ENCODE measurements at places on chromosomes 1 and 21. TPM values are rescaled to one million over a fixed set of nuclear protein-coding genes. Genes with fewer than 3 reads are reported as not detected.

Gene LAX1
- polyA plus RNA-seq, result 0.10 TPM

Gene WLS
- polyA plus RNA-seq, result 170 TPM

Gene USP48
- polyA plus RNA-seq, result 71.7 TPM

Gene SFN
- polyA plus RNA-seq, result 0.58 TPM

GRCh38 chr1:53654216-53655210 lies 84.5 kb downstream of the GLIS1 start:
- DNase-seq, result no peak

- DNase-seq, result no peak
Observed at GRCh38 chr1:55682198-55682597, 467.0 kb upstream of the USP24 start.

GRCh38 chr1:215749414-215749813 lies 182.3 kb downstream of the KCTD3 start:
- no peak for DNase-seq

- no peak for DNase-seq
Observed at GRCh38 chr1:33455539-33456501, 16.6 kb upstream of the ZSCAN20 start.

DNA sequence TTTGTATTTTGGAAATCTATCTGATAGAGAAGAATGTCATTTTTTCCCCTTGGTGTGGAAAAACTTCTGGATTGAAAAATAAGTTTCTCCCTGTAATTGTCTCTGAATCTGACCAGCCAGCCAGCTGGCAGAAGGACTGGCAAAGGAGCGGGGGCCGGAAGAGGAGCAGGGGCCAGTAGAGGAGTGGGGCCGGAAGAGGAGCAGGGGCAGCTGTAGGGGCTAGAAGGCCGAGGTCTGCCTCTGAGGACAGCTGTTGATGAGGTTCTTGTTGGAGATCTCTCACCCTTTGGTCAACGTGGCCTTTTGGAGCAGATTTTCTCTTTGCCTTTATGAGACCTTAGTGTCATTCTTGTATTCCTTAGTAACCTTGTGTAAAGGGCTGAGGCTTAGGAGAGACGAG lies 121.8 kb downstream of the GALNT2 start:
- DNase-seq, result no peak

DNA sequence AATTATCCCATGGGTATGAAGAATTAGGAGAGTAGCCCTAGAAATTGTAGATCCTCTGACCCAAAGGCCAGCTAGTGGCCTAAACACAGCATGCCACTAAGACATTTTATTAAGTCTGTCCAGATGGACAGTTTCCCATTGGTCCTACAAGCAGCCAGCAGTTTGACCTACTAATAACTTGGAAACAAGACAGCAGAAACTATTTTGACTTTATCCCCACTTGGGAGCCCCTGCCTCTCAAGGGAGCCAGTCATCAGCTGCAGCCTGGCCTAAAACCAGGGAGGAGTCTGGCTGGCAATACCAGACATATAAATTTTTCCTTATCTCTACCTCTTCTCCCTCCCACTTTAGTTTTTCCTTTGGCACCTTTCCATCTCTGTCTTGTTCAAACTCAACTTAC lies 222.6 kb upstream of the KCTD3 start:
- DNase-seq, result no peak

Measured in right renal pelvis (tissue), 4 donors.